CD14-positive monocyte (primary cell): ENCODE measurements at places on chromosomes 11 and 22.

DNA sequence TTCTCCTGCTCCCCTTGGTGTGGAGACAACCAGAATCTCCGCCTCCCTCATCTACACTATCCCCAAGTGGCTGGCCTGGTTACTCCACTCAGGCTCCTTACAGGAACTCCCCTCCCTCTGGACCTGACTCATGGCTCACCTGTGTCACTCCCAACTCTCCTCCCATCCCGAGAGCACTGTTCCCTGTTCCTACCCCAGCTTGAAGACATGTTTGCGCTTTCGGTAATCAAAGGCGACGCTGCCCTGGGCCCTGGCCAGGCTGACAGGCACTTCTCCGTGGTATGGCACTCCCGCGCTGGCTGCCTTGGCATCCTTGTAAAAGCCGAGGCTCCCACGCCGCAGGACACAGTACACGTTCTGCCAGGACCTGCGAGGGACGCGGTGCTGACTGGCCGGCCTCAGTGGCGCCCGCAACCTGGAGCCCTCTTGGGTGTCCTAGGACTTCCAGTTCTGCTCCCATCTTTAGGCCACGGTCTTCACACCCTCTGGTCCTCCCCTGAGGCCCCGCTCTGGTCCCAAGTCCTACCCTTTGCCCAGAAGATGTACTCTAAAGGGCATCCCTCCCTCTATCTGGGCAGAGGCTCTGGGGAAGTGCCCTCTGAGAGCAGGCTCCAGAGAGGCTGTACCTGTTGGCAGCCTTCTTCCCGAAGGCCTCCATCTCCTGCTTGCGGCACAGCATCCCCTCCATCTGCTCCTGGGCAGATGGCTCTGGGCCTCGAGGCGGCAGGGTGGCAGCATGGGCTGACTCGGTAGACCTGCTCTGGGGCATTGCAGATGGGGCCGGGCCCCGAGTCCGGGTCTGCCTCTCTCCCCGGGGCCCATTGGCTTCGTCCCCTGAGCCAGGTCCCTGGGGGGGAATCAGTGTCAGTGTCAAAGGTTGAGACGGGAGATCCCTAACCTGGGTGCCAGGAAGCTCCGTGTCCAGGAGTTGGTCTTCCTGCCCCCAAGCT, 9.4 kb upstream of the RBM4B start:
- no peak for DNase-seq

DNA sequence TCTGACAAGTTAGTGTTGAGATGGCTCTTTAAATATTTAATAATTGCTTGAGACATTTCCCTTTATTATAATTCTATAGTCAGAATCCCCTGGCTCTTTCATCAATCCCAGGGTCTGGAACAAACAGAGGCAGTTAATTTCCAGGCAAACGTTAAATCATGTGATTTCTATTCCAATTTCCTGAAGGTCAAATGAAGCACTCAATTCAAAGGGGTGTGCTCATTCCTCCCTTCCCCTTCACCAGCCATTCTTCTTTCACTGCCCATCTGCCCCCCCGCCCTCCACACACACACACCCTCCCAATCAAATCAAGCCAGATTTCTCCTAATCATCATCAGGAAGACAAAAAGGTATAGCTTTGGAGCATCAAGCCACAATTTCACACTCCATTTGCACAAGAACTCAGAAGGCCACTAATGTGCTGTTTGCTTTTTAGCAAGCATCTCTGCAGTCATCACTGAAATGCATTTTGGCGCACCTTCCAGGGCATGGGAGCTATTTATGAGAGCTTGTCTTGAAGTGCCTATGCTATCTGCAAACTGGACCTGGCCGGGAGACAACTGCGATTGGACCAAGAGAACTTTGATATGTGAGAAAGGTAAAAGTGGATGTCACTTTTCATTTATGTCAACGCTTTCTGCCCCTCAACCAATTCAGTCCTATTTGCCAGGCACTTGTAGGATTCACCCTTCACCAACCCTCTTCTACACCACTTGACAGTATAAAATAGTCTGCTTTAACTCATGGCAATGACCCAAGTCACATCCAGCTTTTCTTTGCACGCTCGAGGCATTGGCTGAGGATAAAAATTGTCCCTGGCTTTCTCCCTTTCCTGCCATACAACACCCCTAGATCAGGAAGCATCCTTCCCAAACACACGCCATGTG, 315.1 kb upstream of the API5 start:
- no peak for DNase-seq

DNA sequence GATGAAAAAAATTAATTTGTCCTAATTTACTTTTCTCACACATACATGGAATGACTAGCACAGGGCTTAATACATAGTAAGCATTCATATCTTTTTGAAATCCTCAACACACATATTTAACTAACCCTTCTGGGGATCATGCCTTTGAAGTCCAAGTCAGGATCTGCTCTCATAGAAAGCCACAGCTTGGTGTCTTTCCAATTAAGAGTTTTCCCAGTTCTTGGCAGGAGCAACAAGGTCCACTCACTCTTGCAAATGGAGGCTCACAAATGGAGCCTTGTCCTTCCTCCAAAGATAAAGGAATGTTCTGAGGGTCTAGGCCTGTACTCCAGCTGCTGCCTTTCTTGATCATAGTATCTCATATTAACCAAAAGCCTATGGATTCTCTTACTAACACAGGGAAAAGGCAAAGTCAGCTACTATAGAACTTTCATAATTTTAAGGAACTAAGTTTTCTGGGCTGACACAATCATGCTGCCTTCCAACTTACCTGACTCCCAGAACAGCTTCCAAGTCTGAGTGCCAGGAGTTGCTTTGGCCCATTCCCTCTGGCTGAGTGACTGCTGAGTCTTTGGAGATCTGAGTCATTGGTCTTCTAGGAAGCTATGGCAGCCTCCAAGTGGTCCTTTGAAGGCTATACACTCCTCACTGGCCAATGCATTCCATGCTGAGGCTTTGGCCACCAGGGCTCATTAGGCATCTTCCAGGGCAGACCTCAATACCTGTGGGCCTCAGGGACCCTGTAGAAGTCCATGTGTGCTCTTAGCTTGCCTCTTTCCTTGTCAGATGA, 25.8 kb upstream of the NUCB2 start:
- DNase-seq: no peak

GRCh38 chr22:26374391-26375026, 54.6 kb upstream of the ASPHD2 start:
- DNase-seq: no peak

GRCh38 chr11:134379241-134379640, 32.8 kb downstream of the B3GAT1 start:
- no peak for DNase-seq

DNA sequence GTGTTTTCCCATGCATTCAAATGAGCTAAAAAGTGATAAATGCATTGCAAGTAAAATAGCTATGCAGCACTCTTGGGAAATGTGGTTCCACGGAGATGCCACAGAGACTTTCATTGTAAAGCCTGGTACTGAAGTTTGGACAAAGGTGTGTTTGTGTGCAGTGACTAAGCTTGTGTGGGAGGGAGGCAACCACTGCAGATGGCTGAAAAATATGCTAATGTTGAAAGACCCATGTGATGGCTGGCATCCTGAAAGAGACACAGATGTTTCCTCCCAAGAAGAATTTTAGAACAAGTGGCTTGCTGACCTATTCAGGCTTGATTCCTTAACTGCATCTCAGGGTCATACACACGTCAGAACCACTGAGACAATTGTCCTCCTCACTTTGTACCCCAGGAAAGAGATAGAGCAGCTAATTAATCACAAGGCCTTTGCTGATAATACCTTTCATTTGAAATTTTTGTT, 73.8 kb downstream of the FAM76B start:
- no peak for DNase-seq

DNA sequence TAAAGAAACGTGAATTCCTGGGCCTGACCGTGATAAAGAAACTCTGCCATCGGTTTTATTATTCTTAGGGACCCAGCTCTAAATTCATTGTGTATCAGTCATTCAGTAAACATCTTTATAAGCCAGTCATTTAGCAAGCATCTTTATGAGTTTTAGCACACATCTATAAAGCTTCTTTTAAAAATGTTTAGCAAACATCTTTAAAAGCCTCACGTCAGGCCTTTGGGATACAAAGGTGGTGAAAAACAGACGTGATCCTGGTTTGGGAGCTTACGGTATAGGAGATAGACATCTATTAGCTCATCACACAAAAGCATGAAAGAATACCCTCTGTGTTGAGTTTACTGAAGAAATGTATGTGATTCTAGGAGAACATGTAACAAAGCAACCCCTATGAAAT, 320.2 kb downstream of the LARGE1 start:
- no peak for DNase-seq

- DNase-seq: no peak
These were observed 24.7 kb upstream of the PANX2 start for GRCh38 chr22:50145721-50146438.

GRCh38 chr11:61141601-61142028, 19.6 kb downstream of the VPS37C start:
- DNase-seq: no peak

GRCh38 chr11:118519549-118519948, 7.7 kb upstream of the TTC36 start:
- no peak for DNase-seq

DNA sequence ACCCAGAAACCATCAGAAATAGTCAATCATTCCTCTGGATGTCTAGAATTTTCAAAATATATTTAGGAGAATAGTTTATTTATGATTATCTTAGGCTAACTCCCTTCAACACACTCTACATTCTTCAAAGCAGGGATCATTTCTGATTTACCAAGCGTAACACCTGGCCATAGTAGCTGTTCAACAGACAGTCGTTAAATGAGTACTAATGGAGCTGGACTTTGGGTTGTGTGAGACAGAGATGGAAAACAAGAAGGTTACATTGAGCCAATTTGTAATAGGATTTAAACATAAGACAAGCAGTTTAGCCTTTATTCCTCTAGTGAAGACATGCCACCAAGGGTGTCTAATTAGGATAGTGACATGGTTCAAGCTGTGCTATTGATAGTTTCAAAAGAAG, 129.2 kb upstream of the ANO3 start:
- DNase-seq: no peak

DNA sequence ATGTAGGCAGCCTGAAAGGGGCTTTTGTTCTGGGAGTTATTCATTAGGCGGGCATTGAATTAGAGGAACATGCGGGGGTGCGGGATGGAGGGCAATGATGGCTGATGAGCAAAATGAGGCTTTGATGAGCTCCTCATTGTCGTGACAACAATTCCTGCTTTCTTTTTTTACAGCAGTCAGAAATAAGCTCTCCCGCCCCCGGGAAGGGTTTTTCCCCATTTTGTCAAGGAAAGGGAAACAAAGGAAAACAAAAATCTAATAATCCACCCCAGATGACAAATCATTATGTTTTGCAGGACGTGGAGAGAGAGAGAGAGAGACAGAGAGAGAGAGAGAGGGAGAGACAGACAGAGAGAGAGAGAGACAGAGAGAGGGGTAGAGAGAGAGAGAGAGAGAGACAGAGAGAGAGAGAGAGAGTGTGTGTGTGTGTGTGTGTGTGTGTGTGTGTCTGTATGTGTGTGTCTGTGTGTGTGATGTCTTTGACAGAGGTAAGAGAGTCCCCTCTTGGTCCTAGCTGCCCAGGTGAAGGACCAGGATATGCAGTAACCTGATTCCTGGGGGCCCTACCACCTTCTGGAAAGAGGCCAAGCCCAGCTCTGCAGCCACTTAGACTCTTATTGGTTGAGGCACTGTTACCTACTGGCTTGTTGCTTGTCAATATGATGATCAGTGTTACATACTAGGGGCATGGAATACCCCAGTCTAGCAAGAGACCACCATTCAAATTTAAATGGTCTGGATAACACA, 46.7 kb upstream of the PARVA start:
- DNase-seq: no peak

GRCh38 chr11:73034777-73035176, 107.3 kb downstream of the FCHSD2 start:
- DNase-seq: no peak

DNA sequence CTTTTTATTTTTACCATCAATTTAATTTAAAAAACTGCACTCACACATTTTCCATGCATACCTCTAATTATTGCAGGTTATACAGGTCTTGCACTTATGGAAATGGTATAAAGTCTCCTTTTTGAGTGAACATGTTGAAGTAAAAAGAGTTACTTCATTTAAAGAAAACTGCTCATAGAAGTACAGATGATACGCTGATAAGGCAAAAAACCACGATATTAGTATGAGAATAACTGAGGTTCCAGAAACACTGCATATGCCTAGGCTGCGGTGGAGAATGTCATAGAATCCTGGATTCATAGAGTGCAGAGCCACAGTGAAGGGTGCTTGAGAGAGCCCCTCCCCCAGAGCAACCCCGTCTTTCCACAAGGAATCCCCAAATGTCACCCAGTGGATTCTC, 175.8 kb downstream of the BCR start:
- DNase-seq: no peak

DNA sequence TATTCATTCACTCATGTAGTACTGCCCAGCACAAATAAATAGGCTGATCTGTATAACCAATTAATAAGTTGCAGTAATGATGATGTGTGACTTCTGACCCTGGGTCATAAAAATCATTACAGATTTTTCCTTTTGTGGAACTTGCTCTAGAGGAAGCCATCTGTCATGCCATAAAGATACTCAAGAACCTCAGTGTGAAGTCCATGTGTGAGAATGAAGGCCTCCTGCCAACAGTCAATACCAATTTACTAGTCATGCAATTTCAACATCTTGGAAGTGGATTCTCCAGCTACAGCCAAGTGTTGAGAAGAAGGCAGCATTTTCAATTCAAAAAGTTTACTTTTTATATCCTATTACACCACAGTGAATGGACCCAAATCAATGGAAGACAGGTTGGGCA, 435.6 kb upstream of the LRRC4C start:
- DNase-seq: no peak

DNA sequence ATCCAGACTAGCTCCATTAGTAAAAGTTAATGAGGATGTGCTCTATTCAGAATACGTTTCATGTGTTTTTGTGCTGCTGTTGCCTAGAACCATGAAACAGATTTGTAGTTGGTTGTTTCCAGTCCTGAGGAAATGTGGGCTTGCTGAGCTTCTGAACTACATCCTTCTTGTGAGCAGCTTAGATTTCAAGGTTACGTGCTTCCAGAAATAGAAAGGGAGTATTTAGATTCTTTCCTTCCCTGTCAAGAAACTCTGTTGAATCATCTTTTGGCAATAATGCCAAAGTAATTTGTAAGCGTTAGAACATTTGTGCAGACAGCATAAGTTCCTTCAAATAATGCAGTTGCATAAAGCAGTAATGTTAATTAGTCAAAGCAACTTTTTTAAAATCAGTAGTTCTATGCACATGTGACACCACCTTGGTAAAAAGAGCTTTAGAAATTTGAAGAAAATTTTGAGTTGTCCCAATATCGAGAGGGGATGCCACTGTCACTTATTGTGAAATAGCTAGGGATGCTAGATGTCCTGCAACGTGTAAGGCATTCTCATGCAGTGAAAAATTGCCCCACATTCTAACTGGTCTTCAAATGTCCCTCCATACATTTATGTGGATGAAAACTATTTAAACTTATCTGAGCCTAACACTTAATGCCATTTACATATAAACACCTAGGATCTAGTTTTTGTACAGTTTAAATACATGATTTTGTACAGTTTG, 169.6 kb downstream of the ETS1 start:
- no peak for DNase-seq

- DNase-seq: no peak
These were observed 118.8 kb upstream of the CADM1 start for GRCh38 chr11:115623021-115623451.

GRCh38 chr11:70364745-70365543, 33.4 kb upstream of the CTTN start:
- DNase-seq: no peak
